ENCODE measurements at places on chromosomes 5 and 9.
A peak's percentile ranks its signal among the peaks of the same experiment; 100 is the strongest.

DNA sequence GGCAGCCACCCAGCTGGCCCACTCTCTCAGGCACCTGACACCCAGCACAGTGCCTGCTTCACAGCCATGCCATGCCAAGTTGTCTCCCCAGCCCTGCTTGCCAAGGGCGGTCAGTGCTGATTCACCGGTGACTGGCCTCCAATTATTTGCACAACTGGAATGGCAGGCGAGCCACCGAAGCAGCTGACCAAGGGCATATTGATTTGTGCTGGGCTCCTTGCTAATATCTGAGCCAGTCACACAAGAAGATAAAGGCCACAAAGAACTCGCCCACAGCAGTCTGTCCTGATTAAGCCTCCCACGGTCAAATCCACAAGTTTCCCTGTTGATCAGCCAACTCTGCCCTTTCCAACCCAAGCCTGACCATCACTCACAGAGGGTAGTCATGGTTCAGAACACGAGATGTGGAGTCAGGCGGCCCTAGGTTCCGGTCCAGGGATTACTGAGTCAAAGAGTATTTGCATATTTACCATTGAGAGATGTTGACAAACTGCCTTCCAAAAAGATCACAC, 6.4 kb upstream of the EEIG1 start:
- DNase-seq = no peak

DNA sequence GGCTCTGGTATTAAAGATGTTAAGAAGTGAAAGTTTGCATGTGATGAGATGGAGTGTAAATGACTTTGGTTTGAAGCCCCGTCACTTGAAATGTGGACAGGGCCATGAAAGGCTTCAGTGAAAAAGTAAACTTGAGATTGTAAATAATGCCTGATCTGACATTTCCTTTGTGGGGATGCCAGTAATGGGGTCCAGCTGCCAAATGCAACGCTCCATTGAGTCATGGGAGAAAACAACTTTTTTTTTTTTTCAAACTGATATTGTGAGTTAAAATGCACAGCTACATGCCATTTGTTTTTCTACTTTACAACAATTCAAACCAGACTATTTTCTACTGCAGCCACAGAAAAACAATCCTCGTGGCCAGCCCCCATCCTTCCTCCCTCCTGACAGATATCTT, 327.0 kb upstream of the TNC start:
- DNase-seq = peak; percentile 65

- no peak for DNase-seq
These were observed 26.3 kb upstream of the PTGER4 start for GRCh38 chr5:40653221-40654022.

GRCh38 chr9:114072184-114073140, 5.6 kb downstream of the AMBP start:
- DNase-seq = peak; percentile 88

DNA sequence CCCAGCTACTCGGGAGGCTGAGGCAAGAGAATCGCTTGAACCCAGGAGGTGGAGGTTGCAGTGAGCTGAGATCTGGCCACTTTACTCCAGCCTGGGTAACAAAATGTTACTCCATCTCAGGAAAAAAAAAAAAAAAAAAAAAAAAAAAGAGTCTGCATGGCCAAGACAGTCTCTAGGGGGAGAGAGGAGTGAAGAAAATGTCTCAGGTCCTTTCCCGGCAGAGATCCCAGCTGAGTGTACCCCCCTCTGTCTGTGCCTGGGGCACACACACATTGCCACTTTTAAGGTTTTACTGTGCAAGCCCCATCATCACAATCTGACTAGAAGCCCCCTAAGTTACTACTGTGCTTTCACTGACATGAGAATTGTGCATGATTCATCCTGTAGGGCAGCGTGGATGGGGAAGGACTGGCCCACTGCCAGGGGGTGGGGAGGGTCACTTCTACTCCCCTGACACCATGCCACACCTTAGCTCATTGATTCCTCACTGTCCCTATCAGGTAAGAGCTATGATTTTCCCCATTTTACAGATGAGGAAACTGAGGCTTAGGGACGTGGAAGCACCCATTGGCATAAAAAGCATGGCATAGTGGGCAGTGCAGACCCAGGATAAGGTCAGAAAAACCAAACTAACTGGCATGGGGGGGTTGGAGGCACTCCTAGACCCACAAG, 102.3 kb upstream of the LARP1 start:
- DNase-seq = no peak

- no peak for DNase-seq
These were observed 312.4 kb downstream of the DOCK8 start for GRCh38 chr9:526904-527591.

Data from NCI-H1105 treated with DMSO at 0.1 percent for 48 hours (cell line).